ENCODE measurements at places on chromosomes 2 and 18.

- DNase-seq: no peak
Measured at GRCh38 chr18:78368726-78369125, 610.9 kb upstream of the SALL3 start.

DNA sequence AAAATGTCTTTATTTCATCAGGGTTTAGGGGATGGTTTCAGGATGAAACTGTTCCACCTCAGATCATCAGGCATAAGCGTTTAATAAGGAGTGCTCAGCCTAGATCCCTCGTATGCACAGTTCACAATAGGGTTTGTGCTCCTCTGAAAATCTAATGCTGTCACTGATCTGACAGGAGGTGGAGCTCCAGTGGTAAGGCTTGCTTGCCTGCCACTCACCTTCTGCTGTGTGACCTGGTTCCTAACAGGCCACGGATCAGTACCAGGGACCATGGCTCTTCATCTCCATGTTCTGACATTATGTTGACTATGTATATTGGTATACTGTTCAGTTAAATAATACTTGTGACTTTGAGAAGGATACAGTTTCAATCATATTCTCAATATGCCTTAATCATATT, 41.6 kb downstream of the PPIG start:
- no peak for DNase-seq

DNA sequence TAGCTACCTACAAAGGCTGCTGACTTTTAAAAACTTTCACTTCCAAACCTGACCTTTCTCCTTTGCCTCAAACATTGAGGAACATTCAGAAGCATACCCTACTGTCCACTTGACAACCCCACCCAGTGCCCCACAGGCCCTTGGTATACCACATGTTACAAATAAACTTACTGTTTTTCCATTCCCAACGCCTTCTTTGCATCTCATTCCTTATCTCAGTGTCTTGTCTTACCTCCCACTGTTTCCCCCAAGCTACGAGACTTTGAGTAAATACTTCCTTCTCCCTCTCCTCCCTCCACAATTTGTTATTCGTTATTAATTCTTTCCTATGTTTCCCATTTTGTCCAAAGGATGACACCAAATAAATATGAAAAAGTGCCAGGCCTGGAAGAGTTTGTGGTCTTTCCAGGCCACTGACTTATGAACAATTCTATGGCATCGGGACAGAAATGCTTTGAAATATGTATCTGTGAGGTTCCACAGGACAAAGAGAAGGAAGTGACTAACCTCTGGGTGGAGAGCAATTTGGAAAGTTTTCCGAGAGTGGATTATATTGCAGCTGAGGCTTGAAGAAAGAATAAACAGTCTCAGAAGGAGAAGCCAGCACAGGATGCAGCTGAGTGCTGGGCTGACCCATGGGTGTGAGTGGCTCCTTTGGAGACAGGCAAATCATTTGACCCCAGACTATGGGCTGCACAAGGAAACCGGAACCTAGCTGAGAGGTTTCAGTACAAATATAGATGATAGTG, 409.0 kb downstream of the LPIN1 start:
- DNase-seq: peak; percentile 91

DNA sequence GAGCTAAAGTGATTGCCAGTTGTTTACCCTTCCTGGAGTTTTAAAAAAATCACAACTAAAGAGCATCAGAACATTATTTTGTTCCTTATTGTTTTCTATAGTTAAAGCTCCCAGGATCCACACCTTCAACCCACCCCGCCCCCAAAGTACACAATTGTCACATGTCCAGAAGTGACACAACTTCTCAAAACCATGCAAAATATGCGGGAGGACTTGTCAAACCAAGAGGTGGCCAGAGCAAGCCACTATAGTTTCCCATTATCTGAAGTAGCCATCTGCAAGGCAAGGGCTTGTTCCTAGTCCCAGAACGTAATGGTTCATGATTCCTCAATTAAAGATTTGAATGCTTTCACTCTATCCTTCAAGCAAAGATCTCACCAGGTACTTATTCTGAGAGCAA, 9.9 kb upstream of the INO80C start:
- DNase-seq: no peak

- DNase-seq: peak; percentile 37
Measured at GRCh38 chr2:138787053-138787666, 7.0 kb upstream of the NXPH2 start.

- no peak for DNase-seq
Measured at GRCh38 chr2:26281226-26281625, 36.5 kb downstream of the HADHB start.

DNA sequence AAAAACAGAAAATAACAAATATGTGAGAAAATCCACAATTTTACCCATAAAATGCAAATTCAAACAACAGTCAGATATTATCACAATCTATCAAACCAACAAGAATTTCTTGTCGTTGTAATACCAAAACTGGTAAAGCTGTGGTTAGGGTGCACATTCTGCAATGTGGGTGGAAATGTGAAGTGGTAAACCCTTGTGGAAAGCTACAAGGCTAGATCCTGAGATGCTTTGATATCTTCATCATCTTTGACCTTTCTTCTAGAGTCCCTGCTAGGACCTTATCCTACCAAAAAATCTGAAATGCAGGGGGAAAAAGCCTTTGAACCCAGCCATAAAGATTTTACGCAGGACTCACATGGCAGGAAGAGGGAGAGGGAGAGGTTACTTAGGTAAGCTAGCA, 17.2 kb upstream of the ATG16L1 start:
- DNase-seq: no peak

DNA sequence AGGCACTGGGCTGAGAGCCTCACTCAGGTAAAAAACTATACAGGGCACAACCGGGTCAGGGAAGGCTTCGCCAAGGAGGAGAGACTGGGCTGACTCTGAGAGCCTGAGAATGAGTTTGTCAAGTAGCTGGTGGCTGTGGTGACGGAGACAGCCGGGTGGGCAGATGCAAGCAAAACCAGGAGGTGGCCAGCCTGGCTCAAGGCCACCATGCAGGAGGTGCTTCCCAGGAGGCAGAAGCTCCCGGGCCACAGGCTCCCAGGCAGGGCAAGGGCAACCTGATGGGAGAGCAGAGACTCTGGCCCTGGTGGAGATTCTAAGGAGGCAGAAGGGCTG, 2.9 kb upstream of the INHBB start:
- no peak for DNase-seq

DNA sequence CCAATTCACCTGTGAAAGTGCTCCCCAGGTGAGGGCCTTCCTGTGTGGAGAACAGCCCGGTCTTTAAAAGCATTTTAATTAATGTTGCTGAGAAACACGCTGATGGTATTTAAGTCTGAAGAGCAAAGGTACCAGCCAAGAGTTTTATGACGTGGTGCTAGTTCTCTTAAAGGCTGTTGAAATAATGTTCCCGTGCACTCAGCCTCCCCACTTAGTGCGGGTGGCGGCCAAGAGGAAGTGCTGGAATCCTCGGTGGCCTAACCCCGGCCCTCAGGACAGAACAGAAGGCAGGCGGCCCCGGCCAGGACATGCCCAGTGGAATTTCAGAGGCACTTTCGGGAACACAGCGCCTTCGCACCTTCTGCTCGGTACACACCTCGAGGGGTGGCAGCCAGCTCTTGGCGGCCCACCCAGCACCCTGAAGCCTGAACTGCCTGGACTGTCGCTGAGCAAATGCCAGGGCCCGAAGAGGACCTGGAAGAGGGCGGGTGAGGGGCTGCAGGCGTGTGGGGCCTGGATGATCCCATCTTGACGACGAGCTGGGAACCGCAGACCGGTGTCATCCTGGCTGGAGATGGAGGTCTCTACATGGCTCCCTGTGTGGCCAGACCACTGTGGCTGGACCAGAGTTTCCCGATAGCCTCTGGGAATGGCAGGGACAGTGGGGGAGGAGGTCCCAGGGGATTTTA, 142.9 kb downstream of the ASB1 start:
- DNase-seq: no peak

DNA sequence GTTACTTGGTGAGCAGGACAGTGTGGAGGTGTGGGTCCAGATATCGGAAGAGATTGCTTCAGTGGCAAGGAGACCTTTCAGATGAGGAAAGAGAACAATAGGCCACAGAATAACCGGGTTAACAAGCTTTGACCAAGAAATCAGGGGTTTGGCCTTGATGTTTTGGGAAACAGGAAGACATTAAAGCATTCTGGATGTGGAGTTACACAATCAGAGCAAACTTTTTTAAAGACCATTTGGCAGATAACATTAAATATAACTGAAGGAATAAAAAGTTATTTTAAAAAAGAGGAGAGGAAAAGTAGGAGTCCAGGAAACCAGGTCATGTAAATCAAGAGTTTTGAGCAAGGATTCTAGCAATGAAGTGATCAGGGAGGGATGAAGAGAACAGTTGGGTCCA, 35.7 kb downstream of the TNFRSF11A start:
- no peak for DNase-seq
